Natural killer cell treated with Interleukin-12 subunit alpha and Interleukin-12 subunit beta and Interleukin-15 and Interleukin-18, amount 100 ng/mL, for 72 hours (primary cell): ENCODE measurements at places on chromosomes 7 and 10. TPM values are rescaled to one million over a fixed set of nuclear protein-coding genes. Genes with fewer than 3 reads are reported as not detected.

Gene FFAR4
- not detected for total RNA-seq

Gene GHRHR
- not detected for total RNA-seq

Gene H2BK1
- total RNA-seq: not detected

Gene SRI
- total RNA-seq: 140 TPM

Gene FGFR2
- total RNA-seq: 0.73 TPM

Gene AS3MT
- total RNA-seq: not detected

Gene ANKRD2
- not detected for total RNA-seq

Gene CREB5
- total RNA-seq: not detected
